C1 segment of cervical spinal cord (tissue), 14 donors: ENCODE measurements at places on chromosomes 6 and 20.

GRCh38 chr20:64035066-64035932 lies 683 bp upstream of the C20orf204 start:
- DNase-seq: no peak

- DNase-seq: no peak
Observed at GRCh38 chr20:57480444-57481160, 44.3 kb downstream of the CTCFL start.

- no peak for DNase-seq
Observed at GRCh38 chr20:45230631-45231030, 9.5 kb downstream of the SEMG2 start.

GRCh38 chr20:39433466-39433865 lies 471.3 kb downstream of the DHX35 start:
- DNase-seq: no peak

DNA sequence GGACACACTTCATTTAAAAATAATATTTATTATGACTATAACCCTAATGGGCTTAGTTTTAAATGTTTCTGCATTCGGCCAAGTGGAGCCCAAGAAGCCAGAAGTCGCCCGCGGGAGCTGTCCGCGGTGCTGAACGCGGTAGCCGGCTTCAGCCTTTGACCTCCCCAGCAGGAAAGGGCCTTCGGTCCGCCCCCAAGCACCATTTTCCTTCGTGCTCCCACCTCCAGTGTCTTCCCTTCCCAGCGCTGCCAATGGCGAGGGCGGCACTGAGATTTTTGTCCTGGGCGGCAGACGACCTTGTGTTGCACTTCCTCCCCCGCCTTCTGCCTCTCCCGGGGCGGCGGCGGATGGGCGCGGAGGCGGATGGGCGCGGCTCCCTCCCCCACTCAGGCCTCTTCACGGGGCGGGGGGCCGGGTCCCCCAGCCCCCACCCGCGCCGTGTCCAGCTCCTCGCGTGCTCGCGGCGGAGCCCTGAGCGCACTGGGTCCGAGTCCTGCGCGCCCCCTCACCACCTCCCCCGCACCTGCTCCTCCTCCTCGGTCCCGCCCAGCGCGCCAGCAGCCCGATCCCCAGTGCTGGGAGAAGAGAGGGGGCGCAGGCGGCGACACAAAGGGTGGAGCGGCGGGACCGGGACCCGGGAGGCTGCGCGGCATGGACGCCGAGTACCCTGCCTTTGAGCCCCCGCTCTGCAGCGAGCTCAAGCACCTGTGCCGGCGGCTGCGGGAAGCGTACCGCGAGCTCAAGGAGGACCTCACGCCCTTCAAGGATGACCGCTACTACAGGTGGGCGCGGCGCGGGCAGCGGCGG lies 23.6 kb upstream of the TMEM181 start:
- no peak for DNase-seq

GRCh38 chr6:161057103-161058091 lies 65.8 kb downstream of the MAP3K4 start:
- no peak for DNase-seq

DNA sequence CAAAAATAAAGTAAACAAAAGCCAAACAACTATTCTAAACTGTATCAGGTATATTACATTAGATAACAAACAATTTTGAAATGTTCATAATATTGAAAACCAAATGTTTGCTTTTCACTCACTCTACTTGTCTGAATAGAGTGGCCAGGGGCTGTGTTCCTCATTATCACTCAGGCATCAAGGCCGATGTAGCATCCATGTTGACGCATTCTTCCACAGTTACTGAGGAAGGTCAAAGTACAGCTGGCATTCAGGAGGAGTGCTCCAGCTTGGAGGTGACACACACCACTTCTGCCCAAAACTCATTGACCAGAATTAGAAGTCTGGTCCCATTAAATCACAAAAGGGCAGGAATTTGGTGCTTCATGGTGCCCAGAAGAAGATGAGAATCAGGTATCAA lies 137.6 kb upstream of the MANEA start:
- no peak for DNase-seq

DNA sequence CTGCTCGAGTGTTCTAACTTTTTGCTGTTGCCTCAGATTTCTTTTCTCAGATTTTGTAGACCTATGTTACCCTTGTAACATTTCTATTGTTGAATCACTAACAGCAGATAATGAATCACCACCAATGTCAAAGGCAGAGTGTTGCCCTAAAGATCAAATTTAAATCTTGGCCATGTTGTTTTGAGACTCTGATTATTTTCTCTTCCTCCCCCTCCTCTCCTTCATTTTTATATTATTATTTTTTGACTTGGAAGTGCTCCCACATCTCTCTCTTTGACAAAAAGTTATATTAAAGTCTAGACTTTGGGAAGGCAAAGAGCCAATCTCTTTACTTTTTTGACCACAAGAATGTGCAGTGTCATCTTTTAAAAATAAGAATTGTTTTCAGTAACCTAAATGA lies 422.7 kb downstream of the NKAIN2 start:
- no peak for DNase-seq

GRCh38 chr20:48616481-48616880 lies 211.3 kb downstream of the PREX1 start:
- no peak for DNase-seq

DNA sequence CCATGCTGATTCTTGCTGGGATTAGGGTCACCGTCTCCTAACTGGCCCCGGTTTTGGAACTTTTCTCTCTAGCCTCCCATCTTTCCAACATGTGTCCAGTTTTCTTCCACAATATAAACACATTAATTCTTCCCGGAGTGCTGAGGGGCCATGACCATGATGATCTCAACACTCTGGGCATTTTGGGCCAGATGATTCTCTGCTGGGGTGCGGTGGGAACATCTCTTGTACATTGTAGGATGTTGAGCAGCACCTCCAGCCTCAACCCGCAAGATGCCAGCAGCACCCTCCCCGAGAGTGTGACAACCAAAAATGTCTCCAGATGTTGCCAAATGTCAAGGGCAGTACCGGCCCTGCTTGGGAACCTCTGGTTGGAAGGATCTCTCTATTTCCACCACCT lies 164.8 kb downstream of the TFAP2C start:
- DNase-seq: no peak

DNA sequence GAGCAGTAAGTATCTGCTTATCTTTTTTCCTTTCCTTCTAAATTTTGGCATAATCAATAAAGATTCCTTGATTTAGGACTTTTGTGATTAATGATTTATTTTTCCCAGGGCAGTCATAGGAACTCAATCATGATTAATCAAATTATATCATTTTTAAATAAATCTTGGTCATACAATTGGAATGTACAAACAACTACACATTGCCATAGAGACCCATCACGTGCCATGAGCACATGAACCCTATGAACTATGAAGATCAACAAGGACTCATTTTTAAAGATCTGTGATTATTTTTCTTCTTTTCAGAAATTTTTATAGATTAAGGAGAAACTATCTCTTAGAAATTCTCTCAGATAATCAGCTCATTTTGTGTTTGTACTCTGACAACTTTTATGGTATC lies 622.4 kb downstream of the BCKDHB start:
- DNase-seq: no peak

GRCh38 chr6:65638047-65638831 lies 68.8 kb downstream of the EYS start:
- DNase-seq: no peak

GRCh38 chr6:139540276-139540675 lies 165.8 kb upstream of the CITED2 start:
- no peak for DNase-seq

- no peak for DNase-seq
Observed at GRCh38 chr20:34712525-34713192, 8.5 kb downstream of the TP53INP2 start.

DNA sequence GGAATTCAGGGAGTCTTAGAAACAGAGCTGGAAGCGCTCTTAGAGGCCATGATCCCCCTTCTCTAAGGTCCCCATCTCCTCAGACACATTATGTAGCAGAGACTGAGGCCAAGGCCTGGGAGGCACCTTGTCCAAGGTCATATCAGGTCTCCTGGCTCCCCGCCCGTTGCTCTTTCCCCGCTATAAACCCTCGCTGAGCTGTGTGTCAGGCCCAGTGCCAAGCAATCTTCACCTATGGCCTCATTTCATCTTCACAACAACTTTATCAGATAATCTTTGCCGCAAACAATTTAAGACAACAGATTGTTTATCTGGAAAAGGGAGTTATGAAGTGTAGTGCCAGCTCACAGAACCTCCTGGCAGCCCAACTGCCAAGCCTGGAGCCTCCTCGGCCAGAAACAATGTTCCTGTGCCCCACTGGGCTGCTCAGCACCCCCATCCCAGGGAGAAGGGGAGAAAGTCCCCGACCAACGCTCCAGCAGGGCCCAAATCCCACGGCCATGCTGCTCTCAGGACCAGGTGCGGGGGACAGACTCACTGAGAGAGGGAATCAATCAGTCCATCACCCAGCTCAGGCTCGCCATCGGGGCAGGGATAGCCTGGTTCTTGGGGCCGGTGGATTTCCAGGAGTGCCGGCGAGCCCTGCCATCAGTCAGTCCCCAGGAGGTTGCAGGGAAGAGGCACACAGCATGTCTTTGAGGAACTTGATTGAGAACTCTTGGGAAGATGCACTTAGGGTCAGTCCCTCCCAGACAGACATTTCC lies 16.9 kb upstream of the FANCE start:
- no peak for DNase-seq

DNA sequence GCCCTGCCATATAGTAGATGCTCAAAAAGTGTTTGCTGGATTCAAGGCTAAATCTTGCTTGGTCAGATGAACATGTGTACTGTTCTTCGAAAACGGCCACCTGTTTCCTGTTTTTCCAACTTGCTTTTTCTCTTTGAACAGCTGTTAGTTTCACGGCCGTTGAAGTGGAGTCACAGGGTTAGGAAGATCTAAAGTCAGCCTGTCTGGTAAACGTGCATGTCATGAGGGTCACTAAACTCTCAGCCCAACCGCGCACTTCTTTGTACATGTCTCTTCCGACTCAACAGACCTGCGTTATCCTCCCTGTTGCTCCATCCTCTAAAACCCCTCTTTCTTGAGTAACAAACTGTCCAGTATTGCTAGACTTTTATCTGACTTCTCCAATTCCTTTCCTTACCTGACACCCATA lies 93.2 kb upstream of the MAN1A1 start:
- DNase-seq: no peak

- peak; percentile 66 for DNase-seq
Observed at GRCh38 chr6:27388293-27389197, at the start of gene ZNF391. TSS of gene ZNF391 (plus strand) at chr6:27388759. CDS start at chr6:27400371, 11,612 bp downstream.

DNA sequence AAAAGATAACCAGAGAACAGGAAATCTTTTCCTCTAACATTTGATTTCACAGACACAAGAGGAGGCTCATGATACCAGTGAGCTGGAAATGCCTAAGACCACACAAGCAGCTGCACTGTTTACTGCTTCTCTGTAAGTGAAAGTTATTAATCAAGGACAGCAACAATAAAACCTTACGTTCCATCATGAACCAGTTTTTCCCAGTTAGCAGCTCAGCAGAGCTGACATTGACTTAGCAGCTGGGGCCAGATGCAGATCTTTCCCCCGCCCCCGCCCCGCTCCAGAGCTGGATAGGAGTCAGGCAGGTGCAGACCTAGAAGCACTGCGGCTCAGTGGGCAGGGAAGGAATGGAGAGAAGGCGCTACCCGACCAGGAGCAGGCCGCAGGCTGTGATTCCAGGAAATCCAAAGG lies 275.2 kb downstream of the GMDS start:
- DNase-seq: no peak

GRCh38 chr6:3748208-3749066 lies 3.1 kb downstream of the PXDC1 start:
- DNase-seq: peak; percentile 25

- peak; percentile 83 for DNase-seq
Observed at GRCh38 chr6:15504581-15505350, 158.1 kb downstream of the DTNBP1 start.

GRCh38 chr6:37612475-37612874 lies 85.2 kb downstream of the MDGA1 start:
- DNase-seq: no peak

DNA sequence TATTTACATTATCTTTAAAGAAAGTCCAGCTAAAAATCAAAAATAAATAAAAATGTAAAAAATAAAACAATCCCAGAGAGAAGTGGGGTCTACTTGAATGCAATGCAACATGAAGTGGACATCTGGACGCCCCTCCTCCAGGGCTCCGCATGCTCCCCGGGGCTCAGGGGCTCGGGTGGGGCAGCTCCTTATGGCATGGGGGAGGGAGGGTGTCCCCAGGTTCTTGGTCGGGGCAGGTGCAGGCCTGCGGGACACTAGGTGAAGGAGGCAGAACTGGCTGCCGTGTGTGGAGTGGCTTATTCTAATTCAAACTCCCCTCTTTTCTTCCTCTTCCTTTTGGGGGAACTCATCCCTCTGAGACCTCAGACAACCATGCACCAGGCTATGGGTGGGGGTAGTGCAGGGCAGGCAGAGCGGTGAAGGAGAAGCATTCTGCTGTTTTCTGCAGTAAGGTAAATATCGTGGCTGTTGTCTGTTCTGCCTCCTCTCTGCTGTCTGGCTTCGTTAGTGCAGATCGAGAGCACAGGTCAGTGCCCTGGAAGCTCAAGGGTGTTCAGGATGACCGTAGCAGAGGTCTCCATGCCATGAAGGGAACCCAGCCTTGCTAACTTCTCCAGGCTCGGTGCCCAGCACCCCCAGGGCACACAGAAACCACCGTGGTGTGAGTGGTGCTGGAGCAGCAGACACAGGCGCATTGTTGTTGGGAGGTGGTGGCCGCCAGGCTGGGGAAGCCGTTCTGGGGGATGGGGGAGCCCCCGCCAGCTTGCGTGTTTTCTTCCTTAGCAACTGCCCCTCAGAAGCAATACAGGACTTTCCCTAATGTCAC lies 82.6 kb downstream of the TTLL2 start:
- no peak for DNase-seq

DNA sequence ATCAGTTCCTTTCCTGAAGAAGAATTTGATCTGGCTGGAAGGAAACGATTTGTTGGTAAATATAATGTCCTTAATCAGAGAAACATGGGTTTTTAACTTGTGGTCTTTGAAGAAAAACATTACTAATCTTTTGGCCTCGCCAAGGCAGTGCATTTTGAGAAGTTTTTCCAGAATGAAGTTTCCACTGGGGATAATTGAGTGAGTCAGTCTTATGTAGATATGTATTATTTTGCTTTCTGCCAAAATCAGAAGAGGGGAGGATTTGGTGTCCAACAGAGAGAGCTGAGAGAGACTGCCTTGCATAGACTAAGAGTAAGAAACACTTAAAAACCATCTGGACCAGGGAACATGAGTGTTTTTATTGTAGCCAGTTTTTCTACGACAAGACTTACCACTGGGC lies 79.9 kb downstream of the FNDC1 start:
- no peak for DNase-seq

DNA sequence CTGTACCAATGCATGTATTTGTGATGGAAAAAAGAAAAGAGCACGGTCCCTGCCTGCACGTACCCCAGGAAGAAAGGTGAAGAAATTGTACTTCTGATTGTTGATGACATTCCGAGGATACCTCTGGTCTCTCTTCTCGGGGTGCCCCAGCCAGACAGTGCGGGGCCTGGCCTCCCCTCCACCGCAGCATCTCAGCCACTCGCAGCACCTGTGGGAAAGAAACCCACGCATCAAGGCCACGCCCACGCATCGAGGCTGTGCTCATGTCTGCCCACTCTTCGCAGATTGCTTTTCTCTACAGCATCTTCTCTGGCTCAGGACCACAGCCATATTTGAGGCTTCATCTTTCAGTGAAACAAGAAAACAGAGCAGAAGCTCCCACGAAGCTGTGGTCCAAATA lies 38.4 kb downstream of the ATP9A start:
- no peak for DNase-seq
